ENCODE measurements at places on chromosomes 11 and 22.

- no peak for DNase-seq
These were observed 64.0 kb downstream of the DKK3 start for GRCh38 chr11:11944444-11944843.

- DNase-seq: no peak
These were observed 381.6 kb upstream of the CADM1 start for GRCh38 chr11:115885535-115886421.

GRCh38 chr22:17880468-17880867 lies 106.2 kb upstream of the BID start:
- DNase-seq: no peak

- peak; percentile 5 for DNase-seq
These were observed 1102.6 kb downstream of the DLG2 start for GRCh38 chr11:84524422-84525051.

DNA sequence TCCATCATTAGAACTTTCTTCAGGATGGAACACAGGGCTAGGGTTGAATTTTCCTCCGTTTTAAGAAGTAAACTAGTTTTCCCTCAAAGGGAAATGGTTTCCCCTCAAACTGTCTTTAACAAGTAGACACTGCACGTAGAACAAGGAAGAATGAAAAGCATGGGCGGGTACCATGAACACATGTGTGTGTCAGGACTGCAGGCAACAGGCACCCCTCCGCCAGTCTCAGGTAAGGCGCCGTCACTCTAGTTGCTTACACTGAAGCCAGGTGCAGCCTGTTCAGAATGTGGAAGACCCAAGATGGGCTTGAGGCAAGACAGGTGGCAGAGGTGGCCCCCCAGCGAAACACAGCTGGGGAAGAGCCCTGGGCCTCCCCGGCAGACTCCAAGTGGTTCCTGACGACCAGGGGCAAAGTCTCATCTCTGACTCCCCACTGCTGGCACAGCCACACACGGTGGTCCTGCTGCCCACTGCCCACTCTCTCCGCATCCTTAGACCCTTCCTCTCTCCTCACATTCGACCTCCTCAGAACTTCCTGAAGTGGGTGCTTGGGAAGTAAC lies 25.4 kb upstream of the MOB2 start:
- no peak for DNase-seq

- DNase-seq: no peak
These were observed 96.4 kb upstream of the B3GAT1 start for GRCh38 chr11:134508219-134508990.

- no peak for DNase-seq
These were observed 15.7 kb downstream of the DTX4 start for GRCh38 chr11:59187587-59187986.

GRCh38 chr22:48577691-48578090 lies 1250.0 kb downstream of the BRD1 start:
- DNase-seq: no peak

GRCh38 chr11:123815122-123815521 lies 9.0 kb upstream of the OR6M1 start:
- no peak for DNase-seq

- DNase-seq: peak; percentile 43
These were observed 49.4 kb downstream of the TEAD1 start for GRCh38 chr11:12723421-12724300.

- no peak for DNase-seq
These were observed 49.5 kb upstream of the CLNS1A start for GRCh38 chr11:77687088-77687487.

DNA sequence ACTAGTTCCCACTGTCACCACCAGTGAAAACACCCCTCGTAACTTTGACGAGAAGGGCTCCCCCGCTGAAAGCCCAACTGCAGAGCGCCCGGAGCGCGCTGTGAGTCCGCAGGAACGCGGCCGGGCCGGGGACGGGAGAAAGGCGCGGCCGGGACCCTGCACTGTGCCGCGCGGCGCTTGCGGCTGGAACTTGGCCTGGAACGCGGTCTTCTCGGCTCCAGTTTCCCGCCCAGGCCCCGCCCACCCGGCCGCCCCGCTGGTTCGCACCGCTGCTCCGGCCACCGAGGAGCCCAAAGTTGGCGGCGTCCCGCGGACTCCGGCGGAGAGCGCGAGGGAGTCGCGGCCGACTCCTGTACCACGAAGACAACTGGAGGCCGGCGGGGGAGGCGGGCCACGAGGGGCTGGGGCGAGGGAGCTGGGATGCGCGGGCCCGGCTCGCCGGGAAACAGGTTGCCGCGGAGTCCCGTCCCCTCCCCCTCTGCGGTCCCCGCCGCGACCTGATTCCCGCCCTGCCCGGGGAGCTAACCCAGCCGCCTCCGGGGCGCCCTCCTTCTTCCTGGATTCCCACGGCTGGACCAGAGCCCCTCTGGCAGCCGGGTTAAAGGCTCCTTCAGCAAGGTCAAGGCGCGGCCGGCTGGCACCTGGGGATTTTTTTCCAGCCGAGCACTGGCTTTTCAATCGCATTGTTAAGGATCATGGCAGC lies 3.4 kb downstream of the TENM4 start:
- DNase-seq: peak; percentile 67

GRCh38 chr11:32571039-32571438 lies 12.6 kb upstream of the EIF3M start:
- no peak for DNase-seq

- no peak for DNase-seq
These were observed 23.5 kb upstream of the SUSD2 start for GRCh38 chr22:24157822-24158135.

- DNase-seq: peak; percentile 18
These were observed 8.5 kb downstream of the AMOTL1 start for GRCh38 chr11:94776351-94777321.

DNA sequence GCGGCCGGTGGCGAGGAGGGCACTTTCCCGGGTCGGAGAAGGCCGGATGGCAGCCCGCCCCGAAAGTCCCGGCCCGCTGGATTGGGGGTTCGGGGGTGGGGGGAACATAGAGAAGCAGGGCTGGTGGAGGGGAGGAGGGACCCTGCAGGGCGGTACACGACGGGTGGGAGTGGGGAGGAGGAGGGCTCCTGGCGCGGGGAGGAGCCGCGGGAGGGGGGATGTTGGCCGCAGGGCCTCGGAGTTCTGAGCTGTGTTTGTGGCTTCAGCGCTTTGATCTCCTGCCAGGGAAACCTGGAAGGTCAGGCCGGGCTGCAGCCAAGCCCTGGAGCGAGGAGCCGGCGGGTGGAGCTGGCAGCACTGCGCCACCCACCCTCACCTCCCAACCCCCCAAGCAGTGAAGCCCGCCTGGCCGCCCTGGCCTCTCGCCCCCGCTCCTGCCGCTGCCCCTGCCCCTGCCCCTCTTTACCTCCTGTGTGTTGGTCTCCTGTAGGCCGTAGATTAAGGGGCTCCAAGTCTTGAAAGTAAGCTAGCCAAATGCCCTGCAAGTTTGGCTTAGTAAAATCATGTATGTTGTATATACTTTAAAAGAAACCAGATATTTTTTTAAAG lies 30.9 kb downstream of the C22orf31 start:
- peak; percentile 82 for DNase-seq

DNA sequence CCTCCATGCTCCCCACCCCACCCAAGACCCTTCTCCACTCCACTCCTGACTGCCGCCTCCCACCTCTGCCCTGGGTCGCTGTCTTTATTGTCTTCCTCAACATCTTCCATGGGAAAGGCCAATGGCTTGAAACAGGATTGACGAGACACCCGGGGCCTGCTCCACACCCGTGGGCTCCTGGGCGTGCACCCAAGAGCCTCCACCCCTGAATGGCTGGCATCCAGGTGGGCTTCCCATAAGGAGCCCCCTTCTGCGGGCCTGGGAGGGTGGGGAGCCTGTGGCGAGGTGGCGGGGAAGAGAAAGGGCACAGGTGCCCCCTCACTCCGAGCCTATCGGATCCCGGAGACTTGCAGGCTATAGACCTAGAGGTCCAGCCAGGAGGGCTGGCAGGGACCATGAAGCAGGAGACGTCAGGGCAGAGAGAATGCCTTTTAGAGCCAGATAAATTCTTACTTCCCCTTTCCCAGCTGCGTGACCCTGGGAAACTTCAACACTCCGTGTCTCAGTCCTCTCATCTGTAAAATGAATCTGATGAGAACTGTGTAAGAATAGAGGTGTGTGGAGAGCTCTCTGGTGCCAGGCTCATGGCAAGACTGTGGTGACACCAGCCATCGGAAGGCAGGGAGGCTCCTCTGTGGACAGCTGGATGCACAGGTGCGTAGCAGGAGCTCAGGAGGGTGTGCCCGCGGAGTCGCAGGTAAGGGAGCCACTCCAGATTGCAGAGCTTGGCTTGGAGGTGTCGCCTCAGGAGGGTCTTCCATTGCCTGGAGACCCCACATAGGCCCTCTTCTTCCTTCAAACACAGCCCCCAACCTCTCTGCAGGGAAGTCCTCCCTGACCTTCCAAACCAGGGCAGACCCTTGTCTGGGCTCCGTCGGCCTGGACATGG lies 53.9 kb downstream of the SMIM38 start:
- no peak for DNase-seq

GRCh38 chr11:40434926-40435325 lies 1024.5 kb downstream of the LRRC4C start:
- no peak for DNase-seq

DNA sequence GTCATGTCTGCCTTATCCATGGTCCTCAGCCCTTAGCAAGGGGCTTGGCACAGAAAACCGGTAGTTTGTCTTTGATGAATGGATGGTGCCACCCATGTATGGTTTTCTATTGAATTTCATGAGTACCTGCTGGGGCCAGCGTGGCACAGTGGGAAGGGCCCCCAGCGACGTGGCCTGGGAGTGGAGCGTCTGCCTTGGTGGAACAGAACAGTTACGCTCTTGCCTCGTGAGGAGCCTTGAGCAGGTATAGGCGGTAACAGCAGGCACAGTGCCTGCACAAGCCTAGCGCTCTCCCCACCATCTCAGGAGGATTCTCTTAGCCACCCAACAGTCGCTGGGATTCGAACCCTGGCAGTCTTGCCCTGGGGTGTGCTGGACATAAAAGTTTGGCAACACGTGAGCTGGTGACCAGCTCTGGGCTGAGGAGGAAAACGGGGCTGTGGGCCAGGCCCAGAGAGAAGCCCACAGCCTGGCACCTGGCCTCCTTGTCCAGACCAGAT lies 3.0 kb upstream of the SSH3 start:
- no peak for DNase-seq

- no peak for DNase-seq
These were observed 18.4 kb upstream of the TLCD5 start for GRCh38 chr11:120306519-120307242.

- no peak for DNase-seq
These were observed 67.5 kb downstream of the GAB2 start for GRCh38 chr11:78350091-78350645.

DNA sequence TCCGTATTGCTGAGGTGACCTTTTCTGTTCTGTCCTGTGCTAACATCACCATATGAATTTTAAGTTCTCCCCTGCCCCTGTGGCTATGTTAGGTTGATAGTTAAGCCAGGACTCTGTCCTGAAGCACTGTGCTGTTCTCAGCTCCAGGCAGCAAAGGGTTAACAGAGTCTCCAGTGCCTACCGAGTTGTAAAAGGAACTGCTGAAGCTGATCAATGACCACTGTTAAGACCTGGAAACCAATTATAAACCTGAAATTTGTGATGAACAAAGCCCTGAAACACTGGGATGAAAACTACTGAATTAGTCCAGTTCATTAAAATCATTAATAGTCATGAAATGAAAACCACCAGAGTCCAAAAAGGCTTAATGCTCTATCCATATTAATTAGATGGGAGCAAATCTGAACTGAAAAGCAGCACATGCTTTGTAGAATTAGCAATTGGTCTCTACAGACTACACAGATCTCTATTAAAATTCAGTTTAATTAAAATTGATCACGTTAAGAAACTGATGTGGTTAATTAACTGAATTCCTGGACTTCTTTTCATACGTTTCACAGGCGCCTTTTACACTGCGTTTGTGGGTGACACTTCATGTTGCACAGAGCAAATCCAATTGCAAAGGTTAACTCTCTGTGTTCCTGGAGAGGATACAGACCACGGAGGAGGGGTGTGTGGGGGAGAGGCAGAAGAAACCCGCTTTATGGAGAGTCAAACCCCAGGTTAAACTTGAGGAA lies 188.5 kb upstream of the MPPED2 start:
- DNase-seq: no peak

- no peak for DNase-seq
These were observed 81.0 kb upstream of the SLC6A5 start for GRCh38 chr11:20518323-20518834.

DNA sequence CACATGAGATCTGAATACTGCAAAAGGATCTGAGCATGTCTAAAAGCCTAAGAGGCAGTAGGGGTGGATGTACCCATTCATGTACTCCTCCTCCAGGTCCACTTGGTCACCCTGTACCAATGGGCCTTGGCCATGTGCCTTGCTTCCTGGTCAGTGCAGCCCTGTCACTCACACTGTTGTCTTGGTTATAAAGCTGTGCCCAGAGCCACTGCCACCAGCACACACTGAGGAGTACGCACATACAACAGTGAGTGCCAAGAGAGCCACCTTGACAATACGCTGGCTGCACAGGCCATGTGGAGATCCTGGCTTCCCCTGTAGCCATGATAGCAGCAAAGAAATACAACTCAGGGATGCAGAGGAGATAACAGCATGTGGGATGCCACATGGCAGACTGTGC lies 96.4 kb upstream of the LDLRAD3 start:
- DNase-seq: no peak

DNA sequence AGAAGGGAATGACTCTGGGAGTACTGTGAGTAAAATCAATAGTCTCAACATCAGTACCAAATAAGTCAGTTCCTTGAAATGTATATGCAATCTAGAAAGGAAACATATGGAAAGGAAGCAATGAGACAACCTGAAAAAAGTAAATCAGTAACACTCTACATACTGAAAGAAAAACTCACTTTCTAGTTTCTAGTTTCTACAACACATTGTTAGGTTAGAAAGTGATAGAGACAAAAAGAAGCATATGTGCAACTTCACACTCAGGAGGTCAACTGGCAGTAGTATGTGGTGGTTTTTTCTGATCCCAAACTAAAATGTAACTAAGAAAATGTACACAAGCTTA lies 156.5 kb upstream of the SOX6 start:
- DNase-seq: no peak
